GM23338 (cell line): ENCODE measurements at places on chromosomes 16 and 17. TPM values are rescaled to one million over a fixed set of nuclear protein-coding genes. Genes with fewer than 3 reads are reported as not detected.

DNA sequence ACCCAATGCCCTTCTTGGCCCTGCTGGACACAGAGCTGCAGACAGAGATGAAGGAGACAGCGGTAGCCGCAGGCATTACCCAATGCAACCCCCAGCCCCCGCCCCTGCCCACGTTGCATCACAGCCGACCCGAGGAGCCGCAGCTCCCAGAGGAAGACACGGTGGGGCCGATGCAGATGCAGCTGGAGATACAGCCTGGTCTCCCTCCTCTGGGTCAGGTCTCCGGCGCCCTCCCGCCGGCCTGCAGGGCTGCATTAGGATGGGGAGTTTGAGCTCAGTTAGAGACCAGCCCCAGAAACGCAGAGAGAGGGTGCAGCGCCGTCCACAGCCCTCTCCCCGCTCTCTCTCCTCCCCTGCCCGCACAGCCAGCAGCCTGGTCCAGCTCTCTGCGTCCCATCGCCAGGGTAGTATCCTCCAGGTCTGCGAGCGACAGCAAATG, 19.4 kb upstream of the UBE2I start:
- DNase-seq: peak; percentile 56

CTRL gene
- 12.8 and 13.0 TPM in 2 replicates for polyA plus RNA-seq

KRT33A gene
- not detected in 2 replicates for polyA plus RNA-seq

DNA sequence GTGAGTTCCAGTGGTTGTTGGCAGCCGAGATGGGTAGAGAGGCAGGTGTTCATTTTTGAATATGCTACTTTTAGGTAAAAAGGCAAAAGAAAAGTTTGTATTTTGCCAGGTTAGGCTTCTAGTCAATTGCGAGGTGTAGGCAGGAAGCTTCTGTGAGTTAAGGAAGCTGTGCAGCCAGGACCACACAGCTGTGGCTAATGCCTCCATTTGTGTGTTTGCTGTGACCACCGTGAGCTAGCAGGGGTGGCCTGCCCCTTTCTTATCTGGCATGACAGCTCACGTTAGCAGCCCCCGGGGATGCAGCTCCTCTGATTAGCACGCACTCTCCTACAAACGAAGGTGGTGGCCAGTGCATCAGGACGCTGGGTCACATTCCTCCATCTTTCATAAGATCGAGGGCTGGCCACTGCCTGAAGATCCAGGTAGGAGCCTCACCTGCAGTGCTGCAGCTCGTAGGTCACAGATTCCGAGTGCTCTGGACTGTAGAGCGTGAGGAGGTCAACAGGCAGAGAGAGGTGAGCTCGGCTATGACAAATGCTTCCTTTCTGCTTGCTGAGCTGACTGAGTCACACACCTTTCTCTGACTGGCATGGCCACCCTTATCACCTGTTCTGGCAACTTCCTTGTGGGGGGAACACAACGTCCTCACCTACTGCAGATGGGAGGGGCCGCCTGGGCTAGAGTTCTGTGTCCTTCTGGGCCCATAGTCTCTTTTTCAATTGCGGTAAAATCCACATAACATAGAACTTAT, 244.4 kb downstream of the HS3ST3B1 start:
- no peak for DNase-seq

CFAP52 gene
- polyA plus RNA-seq: 0.54 TPM in 1 of 2 replicates, not detected in the other

DNA sequence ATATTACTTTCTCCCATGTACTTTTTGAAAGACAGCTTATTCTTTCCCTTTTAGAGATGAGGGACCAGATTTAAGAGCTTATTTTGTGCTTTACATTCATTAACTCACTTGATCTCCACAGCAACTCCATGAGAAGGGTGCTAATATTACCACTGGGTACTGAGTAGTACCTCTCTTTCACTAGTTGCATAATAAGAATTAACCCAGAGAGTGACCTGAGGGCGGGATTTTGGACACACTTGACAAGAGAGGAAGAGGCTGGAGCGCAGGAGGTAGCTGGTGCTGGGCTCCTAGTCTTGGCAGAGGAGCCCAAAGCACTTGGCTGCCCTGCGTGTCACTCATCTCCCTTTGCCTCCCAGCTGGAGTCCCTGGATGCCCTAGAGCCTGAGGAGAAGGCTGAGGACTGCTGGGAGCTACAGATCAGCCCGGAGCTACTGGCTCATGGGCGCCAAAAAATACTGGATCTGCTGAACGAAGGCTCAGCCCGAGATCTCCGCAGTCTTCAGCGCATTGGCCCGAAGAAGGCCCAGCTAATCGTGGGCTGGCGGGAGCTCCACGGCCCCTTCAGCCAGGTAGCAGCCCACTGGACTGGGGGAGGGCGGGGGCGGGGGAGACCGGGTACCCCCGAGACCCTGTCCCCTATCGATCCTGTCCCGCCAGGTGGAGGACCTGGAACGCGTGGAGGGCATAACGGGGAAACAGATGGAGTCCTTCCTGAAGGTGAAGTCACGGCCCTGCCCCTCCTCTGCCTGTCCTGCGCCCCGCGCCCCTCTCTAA, 1.7 kb upstream of the MAZ start:
- peak; percentile 28 for DNase-seq

- no peak for DNase-seq
Observed at GRCh38 chr16:60771138-60771537, 1265.1 kb downstream of the CDH8 start.

- no peak for DNase-seq
Observed at GRCh38 chr16:4321286-4322120, 5.6 kb downstream of the GLIS2 start.

- no peak for DNase-seq
Observed at GRCh38 chr16:3215601-3216262, 19.2 kb downstream of the ZNF200 start.

- DNase-seq: peak; percentile 84
Observed at GRCh38 chr17:39026980-39027451, 59.8 kb upstream of the FBXO47 start.
